ENCODE measurements at places on chromosomes 4 and X.

GRCh38 chr4:158129694-158130093, 43.1 kb downstream of the GASK1B start:
- DNase-seq: no peak

DNA sequence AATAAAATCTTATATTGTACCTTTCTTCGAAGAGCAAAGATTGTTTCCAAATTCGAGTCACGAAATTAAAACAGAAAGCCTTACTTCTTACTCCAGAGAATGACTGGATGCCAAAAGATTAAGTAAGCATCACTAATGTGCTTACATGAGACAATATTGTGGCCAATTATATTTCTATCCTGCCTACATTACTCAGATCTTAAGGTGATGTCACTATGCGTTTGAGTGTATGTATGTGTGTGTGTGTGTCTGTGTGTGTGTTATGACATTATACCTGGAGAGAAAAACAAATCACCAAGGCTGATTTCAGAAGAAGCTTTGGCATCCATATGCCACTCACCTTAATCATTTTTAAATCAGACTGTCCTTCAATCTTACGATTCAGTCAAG, 556.3 kb downstream of the PPARGC1A start:
- DNase-seq: no peak

GRCh38 chr4:121697564-121697963, 784 bp upstream of the ANXA5 start:
- DNase-seq: no peak

- no peak for DNase-seq
Measured at GRCh38 chrX:26778320-26778888, 562.4 kb downstream of the MAGEB5 start.

GRCh38 chr4:1616557-1616930, 67.6 kb downstream of the FAM53A start:
- DNase-seq: no peak

- DNase-seq: no peak
Measured at GRCh38 chrX:68947882-68948605, 119.2 kb downstream of the EFNB1 start.

DNA sequence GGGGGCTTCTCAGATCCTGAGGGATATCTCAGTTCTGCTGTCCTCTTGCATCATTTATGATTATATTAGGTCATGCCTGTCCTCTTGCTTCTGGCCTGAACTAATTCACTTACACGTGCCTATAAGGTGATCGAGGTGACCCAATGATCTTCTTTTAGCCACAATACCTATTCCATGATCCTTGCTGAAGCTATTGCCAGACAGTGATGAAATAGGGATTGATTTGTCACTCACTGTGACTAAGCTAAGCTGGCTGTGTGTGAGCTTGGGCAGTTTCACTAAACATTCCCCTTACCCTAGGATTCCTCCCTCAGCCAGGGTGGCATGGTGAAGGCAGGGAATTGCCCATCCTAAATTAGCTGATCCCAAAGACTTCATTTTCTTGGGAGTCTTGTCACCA, 19.0 kb downstream of the HADH start:
- no peak for DNase-seq

- DNase-seq: no peak
Measured at GRCh38 chr4:80101071-80101791, 28.2 kb upstream of the ANTXR2 start.

DNA sequence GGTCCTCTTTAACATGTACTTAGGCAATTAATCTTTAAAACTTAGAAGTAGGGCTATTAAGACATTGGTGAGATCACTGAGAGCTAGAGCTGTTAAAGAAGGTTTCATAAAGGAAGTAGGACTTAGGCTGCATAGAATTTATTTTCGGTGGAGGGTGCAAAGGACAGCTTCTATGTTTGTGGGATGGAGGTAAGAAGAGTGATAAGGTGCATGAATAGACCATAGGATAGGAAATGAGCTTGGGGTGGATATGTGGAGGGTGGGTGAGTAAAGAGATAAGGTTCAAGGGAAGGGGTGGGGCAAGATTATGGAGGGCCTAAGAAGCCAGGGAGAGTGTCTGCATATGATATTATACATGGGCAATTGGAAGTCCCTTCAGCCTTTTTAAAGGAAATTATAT, 15.9 kb downstream of the RTL9 start:
- DNase-seq: no peak

GRCh38 chrX:19179389-19179788, 57.1 kb upstream of the ADGRG2 start:
- no peak for DNase-seq

DNA sequence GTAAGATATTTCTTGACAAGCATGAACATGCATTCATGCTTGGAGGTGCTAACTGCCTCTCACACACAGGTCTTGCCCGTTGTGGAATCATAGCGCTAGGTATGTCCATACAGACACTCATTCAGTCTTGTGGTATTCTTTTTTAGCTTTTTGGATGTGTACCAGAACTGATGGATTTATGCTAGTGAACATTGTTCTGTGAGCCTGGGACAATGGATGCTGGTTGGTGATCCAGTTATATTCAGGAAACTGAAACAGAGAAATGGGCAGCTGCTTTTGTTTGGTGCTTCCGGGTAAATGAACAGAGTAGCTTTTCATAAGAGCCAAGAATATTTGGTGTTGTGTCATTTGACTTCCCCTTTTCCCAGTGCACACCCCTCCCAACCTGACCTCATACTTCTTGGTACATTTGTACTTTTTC, 78.9 kb upstream of the SLC4A4 start:
- DNase-seq: no peak

GRCh38 chr4:90960433-90960832, 833.2 kb downstream of the CCSER1 start:
- DNase-seq: no peak

DNA sequence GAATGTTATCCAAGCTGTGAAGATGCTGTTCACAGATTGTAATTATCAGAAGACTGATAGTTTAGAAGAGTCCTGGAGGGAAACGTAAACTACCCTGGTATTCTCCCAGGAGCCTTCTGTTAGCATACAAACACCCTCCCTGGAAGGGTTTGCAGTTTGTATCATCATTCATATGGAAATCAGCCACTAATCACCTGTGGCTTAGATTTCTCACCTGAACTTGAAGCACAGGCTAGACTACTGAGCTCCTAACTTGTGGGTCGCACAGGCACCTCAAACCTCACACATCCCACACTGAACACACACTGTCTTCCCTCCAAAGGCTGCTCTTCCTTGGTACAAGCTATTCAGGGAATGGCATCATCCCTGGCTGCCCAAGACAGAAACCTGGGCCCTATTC, 30.7 kb downstream of the SHISA3 start:
- no peak for DNase-seq

DNA sequence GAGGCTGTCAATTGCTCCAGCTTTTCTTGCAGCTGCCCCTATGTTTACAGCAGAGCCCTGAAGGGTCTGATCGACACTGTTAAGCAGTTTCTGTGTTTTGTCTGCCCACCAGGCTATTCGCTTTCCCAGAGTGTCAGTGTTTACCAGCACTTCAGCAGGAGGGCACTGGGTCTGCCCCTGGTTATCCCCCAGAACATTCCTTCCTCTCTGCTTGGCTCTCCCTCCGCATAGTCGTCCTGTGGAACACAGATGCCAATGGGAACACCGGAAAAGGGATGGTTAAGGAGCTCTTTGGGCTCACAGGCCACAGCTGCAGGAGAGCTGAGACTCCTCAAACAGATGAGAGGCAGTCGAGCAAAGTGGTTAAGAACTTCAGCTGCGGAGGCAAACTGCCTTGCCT, 71.3 kb upstream of the FBXW7 start:
- DNase-seq: no peak

DNA sequence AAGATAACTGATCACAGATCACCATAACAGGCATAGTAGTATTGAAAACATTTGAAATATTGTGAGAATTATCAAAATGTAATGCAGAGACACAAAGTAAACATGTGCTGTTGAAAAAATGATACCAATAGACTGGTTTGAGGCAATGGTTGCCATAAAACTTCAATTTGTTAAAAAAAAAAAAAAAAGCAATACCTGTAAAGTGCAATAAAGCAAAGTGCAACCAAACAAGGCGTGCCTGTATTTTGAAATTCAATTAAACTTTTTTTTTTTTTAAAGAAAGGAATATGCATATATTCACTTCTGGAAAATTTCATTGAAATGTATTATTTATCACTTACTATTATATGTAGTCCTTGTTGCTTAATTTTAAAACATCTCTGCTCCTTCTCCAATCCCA, 27.7 kb downstream of the TMEM154 start:
- no peak for DNase-seq

All from amygdala (tissue), 56 donors.